ENCODE measurements at places on chromosomes 7 and 10.

DNA sequence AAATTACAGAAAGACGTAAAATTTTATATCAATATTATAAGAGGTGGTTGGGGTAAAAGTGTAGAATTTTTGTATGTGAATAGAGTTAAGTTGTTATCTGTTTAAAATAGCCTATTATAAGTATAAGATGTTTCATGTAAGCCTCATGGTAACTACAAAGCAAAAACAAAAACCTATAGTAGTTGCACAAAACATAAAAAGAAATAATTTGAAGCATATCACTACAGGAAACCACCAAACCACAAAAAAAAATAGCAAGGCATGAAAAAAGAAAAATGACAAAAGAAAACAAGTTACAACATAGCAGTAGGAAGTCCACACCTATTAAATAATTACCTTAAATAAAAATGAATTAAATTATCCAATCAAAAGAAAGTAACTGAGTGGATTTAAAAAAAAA lies 12.4 kb upstream of the GSTK1 start:
- DNase-seq, result no peak

GRCh38 chr10:63414481-63415260 lies 51.1 kb downstream of the JMJD1C start:
- DNase-seq, result no peak

- DNase-seq, result no peak
Measured at GRCh38 chr7:75649462-75649861, 89.3 kb downstream of the HIP1 start.

- no peak for DNase-seq
Measured at GRCh38 chr7:79787623-79788022, 334.2 kb upstream of the MAGI2 start.

- DNase-seq, result no peak
Measured at GRCh38 chr7:116653204-116653603, 18.8 kb upstream of the MET start.

DNA sequence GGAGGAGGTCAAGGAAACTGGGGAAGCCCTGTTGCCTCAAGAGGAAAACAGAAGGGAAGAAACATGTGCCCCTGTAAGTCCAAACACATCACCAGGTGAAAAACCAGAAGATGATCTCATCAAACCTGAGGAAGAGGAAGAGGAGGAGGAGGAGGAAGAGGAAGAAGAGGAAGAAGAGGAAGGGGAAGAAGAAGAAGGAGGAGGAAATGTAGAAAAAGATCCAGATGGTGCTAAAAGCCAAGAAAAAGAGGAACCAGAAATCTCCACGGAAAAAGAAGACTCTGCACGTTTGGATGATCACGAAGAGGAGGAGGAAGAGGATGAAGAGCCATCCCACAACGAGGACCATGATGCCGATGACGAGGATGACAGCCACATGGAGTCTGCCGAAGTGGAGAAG lies 82.7 kb upstream of the SAMD8 start:
- DNase-seq, result no peak

DNA sequence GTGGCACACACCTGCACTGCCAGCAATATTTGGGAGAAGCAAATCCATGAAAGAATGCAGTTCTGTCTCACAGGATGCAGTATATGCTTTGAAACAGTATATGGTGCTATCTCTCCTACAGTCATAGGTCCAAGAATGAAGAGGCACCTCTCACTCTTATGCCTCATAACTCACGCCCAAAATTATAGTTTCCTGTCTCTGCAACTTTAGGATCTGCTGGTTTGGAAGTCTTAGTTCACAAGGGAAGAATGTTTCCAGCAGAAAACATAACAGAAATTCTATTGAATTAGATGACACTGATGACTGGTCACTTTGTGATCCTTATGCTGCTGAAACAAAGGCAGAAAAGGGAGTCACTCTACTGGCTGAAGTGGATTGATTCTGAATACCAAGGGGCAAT lies 5.7 kb downstream of the C10orf67 start:
- no peak for DNase-seq

DNA sequence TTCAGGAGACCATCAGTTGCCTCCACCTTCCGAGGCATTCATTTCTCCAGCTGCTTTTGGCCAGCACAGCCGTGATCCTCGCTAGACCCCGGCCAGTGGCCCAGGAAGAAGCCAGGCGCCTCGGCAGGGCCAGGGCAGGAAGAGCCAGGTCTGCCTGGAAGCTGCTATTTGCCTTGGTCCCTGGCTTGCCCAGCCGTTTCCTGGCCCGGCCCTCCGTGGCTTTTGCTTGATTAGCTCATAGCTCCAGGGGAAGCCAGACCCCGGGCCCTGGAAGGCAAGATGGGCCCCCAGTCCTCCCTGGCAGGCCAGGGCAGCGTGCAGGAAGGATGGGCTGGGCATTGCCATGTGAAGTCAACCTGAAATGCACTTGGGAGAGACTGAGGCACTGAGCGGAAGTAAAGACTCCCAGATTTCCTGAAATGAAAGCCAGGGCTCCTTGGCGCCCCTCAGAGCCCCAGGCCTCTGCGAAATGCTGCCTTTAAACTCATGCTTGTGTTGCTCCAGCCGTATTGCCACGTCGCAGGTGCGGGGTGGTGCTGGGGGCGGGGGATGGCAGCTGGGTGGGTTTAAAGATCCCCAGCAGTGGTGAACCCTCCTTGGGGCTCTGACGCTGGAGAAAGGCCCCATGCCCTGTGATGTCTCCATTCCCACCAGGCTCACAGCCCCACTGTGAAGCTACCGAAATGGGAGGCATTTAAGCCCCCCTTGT lies 160.6 kb downstream of the GRK5 start:
- no peak for DNase-seq

DNA sequence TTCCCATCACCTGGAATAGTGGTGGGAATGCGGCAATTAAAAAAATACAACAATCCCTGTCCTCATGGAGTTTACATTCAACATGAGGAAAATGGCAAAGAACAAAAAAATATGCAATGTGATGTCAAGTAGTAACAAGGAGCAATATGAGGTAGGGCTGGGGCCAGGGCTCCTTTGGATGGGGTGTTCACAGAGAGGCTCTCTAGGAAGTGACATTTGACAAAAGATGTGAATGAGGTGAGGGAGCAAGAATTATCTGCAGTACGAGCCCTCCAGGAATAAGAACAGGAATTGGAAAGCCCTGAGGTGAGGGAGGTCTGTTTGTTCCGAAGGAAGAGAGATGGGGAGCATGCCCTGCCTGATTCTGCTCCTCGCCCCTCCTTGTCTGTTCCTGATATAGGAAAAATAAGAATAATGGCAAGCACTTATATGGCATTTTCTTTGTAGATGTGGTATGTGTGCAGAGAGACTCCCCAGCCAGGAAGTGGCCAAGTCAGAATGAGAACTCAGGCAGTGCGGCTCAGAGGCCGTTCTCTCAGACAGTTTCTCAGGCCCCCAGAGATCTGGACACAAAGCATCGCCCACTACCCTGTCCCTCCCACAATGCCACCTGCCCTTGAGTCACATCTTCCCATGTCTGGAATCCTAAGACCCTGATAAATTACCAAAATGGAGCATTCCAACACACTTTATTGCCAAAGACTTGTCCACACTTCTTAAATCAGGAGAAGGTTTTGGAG lies 105.6 kb downstream of the APBB1IP start:
- DNase-seq, result no peak

DNA sequence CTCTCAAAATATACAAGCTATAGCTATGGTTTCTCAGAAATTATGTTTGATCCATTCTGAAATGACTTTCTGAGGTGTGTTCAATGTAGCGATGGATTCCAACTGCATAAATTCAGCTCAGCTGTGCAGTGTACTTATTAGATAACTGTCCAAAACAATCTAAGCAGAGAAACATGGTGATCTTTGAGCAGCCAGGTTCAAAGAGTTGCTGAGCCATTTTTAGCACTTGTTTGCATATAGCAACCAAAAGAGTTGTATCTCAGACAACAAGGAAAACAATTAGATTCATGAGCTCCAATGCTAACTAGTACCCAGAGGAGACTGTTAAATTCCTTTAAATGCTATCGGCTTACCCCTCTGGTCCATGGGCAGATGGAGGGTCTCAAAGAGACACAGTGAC lies 15.9 kb upstream of the KCNIP2 start:
- no peak for DNase-seq

DNA sequence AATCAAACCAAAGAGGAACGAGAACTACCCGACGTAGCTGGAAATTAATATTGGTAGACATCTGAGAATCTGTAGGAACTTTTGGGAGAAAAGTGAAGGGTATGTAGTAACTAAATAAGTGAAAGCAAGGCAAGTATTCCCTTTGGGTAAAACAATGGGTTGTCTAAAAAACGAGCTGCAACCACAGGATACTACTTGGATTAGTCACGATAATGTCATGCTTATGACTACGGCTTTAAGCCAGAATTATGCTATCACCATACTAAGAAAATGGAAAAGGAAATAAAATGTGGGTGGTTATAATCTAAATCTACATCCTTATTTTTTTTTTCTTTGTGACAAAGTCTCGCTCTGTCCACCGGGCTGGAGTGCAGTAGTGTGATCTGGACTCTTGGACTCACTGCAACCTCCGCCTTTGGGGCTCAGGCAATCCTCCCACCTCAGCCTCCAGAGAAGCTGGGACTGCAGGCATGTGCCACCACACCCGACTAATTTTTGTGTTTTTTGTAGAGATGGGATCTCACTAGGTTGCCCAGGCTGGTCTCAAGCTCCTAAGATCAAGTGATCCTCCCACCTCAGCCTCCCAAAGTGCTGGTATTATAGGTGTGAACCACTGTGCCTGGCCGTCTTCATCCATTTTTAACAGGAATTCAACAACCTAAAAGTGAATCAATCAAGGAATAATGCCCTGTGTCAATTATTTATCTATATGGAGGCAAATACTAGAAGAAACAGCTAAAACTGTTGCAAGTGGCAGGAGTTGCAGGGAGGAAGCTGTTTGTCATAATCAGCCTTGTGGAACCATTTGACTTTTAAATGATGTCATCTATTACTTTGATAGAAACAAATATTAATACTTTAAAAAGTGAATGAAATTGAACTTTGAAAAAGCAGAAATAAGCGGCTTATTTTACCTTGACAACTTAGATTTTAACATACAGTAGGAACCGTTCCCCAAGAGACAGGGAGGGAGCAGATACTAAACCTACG lies 189.3 kb downstream of the PRPF18 start:
- no peak for DNase-seq

DNA sequence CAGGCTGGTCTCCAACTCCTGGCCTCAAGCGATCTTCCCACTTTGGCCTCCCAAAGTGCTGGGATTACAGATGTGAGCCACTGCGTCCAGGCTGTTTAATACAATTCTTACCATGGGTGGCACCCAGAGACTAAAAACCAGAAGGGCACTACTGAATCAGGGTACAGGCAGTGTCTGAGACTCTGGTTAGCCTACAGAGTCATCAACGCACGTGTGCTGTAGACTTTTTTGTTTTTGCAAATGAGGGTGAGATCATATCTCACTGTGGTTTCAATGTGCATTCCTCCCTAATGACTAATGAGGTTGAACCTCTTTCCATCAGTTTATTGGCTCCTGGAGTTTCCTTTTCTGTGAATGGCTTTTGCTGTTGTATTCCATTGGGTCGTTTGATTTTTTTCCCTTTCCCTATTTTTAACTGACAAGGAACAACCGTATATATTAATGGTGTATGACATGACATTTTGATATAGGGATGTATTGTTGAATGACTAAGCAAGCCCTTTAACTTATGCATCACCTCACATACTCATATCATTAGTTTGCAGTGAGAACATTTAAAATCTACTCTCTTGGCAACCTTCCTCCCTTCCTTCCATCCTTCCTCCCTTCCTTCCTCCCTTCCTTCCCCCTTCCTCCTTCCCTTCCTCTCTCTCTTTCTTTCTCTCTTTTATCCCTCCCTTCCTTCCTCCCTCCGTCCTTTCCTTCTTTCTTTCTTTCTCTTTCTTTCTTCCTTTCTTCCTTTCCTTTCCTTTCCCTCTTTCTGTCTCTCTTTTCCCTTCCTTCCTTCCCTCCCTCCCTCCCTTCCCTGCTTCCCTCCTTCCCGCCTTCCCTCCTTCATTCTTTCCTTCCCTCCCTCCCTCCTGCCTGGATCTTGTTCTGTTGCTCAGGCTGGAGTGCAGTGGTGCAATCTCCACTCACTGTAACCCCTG lies 9.3 kb upstream of the TMEM270 start:
- peak; percentile 17 for DNase-seq

DNA sequence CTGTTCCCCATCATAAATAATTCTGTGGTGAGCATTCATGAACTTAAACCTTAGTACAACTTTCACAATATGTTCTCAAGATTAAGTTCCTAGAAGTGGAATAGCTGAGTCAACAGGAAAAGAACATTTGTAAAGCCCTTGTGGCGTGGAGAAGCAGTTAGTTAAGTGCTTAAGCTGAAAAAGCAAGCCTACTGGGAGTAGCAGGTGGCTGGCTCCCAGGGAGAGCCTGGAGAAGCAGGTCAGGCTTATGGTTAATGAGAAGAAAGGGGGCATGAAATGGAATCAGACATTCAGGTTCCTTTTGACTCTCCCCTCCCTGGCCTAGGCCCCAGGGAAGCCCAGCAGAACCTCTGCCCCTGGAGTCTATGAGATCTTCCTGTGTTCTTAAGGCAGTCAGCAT lies 35.3 kb downstream of the VSTM4 start:
- DNase-seq, result no peak

DNA sequence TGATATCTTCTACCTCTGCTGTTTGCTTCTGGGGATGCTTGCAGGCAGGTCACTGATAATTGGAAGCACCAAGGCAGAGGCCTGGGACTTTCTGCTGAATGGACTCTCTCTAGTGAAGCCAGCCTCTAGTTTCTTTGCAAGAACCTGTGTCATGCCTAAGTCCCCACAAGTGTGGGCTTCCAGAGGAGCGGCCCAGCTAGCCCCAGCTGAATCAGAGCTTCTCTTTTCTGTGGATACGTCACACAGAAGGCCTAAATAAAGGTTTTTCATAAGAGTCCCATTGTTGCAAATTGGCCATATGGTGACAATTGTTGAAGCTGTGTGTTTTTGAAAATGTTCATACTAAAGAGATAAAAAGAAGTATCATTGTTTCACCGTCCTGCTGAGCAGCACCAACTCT lies 6.8 kb upstream of the OPALIN start:
- DNase-seq, result no peak

DNA sequence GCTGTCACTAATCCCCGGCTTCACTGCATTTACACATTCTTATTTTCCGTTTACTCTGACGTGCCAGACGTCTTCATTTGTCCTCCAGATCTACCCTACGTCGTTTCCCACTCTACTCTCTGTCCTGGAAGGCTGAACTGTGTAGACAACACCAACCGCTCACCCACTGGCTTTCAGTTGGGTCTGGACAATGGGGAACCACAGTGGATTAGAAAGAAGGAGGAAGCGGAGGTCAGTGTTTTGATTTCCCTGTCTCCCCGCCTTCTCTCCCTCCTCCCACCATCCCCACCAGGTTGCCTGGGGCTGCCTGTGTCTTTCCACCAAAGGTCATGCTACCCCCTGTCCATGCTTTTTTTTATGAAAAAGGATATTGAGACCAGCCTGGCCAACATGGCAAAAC lies 14.0 kb upstream of the CTBP2 start:
- DNase-seq, result no peak

DNA sequence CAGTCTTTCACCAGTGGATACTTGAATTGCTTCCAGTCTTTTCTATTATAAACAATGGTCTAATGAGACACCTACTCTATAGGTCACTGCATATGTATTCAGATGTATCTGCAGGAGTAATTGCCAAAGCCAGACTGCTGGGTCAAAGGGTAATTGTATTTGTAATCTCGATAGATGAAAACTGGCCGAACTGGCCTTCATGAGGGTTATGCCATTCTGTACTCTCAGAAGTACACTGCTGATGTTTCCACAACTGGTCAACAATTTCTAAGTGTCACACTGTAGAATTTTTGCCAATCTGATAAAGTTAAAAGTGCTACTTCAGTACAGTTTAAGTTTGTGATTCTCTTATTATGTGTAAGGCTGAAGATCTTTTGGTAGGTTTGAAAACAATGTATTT lies 64.6 kb downstream of the JAZF1 start:
- no peak for DNase-seq
